HS-27A (cell line): ENCODE measurements at places on chromosomes 6 and 20.

DNA sequence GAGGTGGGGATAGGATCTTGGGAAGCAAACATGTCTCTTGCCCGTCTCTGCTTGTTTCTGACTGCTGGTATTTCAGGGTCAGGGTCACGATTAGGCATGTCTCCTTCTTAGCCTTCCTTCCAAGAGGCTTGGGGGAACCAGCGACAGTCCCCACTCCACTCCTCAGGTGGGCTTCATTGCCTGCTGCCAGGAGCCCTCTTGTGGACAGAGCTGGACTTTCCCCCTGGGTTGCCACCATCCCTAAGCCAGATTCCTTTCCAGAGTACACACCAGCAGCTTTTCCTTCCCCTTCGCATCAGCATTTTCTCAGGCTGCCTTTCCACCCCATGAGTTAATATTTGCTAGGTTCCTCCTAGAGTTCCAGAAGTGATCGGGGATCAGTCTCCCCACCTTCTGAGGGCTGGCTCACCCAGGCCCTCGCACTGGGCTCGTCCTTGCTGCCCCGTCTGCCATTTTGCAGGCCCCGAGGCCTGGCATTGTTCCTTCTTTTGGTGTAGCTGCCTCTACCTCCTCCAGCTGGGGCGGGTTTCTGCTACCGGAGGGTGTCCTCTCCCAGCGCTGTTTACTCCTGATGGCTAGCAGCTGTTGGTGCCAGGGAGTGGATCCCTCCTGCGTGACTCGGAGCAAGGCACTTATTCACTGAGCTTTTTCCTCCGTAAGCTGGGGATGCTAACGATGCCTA, 8.8 kb upstream of the C20orf144 start:
- DNase-seq, result no peak

DNA sequence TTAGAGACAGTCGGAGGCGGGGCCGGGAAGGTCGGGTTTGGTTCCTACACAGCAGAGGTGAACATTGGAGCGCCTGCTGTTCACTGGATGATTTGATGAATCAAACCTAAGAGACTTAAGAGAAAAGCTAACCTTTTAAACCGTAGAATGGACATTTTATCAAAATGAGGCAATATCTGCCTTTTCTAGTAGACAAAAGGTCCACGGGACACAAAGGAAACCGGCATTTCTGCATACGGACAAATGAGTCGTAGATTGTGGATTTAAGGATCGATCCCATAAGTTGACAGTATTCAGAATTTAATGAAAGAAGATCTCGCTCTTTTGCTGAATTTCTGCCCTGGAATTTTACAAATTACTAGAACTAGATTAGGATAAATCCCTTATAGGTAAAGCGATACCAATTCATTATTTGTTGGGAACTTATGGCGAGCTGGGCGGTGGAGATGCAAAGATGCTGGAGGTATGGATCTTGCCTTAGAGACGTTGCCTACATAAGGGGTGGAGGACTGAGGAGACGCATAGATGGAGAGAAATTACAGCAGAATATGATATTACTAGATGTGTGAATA, 400 bp downstream of the PAK1IP1 start:
- DNase-seq, result no peak

- no peak for DNase-seq
Measured at GRCh38 chr6:40719671-40720374, 132.7 kb upstream of the LRFN2 start.

DNA sequence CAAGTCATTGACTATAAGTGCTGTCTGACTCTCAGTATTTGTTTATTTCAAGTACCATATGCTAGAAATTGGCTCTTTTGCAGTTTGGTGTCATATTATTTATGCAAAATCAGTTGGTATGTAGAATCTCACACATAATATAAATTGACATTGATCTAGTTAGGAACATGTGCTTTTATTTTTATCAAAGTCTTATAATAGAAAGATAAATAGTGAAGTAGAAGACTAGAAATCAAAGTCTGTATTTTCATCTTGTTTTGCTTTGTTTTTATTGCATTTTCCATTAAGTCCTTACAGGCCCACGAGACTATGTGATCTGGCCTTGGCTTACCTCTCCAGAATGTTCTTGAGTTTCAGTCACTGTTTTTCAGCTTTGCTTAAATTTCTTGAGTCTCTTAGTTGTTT, 300.3 kb downstream of the LAMA2 start:
- no peak for DNase-seq

DNA sequence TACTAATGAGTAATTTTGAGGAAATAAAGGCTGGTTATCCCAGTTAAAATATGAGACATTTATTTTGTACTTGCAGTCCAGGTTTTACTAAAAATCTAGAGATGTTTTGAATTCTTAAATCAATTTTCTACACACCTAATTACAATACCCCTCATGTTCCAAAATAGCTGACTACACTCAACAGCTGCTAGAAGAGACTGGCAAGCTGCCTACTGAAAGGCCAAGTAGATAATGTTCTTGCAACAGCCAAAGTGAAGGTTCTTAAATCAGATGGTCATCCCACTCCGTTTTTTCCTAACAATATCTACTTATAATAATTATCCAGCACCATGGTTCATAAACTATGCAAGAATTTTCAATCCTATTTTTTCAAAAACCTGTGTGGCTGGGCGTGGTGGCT, 69.0 kb downstream of the DTNBP1 start:
- DNase-seq, result no peak

DNA sequence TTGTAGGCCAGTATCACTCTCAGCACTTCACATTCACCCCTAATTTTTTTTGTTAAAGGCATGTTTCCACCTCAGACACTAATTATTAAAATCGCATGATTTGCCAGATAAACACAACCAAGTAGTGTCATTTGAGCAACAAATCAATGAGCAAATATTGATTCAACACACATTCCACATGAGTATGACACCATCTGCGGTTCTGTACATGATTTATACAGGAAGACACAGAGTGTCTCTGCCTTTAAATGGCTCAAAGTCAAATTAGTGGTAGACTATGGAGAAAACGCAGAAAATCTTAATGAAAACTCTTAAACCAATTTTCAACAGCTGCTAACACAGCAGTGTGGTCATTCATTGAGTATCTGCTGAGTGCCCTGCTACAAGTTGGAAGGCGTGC, 300.2 kb downstream of the SOX4 start:
- DNase-seq, result no peak

GRCh38 chr6:27605401-27606342, 132.8 kb upstream of the ZNF184 start:
- DNase-seq, result peak; percentile 85

DNA sequence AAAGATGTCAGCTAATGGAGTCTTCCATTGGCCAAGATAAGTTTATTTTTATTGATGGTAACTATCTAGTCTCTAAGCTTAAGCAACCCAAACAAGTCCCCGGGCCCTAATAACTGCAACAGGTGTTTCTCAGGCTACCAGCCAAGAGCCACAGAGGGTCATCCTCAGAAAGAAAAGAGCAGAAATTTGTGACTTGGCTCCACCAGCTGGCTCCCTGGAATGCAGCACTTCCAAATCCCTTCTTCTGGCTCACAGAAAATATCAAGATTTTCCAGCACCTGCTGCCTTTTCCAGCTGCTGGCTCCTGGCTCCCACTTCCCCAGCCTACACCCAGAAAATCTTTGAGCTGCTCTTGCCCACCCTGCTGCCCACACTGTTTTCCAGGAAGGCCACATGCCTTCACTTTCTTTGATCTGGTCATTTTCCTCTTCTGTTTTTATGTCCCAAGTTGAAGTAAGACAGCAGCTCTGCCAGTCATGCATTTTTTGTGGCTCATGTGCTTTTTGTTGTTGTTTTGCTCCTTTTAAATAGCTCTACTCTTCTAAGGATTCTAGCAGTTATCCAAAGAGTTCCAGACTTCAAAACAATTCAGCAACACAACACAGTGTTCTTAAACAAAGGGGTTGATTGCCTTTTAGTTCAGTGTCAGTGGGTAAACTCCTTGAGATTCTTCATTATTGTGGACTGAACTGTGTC, 151.0 kb upstream of the SMLR1 start:
- no peak for DNase-seq

- DNase-seq, result no peak
Measured at GRCh38 chr6:44671333-44671732, 283.8 kb downstream of the CDC5L start.

DNA sequence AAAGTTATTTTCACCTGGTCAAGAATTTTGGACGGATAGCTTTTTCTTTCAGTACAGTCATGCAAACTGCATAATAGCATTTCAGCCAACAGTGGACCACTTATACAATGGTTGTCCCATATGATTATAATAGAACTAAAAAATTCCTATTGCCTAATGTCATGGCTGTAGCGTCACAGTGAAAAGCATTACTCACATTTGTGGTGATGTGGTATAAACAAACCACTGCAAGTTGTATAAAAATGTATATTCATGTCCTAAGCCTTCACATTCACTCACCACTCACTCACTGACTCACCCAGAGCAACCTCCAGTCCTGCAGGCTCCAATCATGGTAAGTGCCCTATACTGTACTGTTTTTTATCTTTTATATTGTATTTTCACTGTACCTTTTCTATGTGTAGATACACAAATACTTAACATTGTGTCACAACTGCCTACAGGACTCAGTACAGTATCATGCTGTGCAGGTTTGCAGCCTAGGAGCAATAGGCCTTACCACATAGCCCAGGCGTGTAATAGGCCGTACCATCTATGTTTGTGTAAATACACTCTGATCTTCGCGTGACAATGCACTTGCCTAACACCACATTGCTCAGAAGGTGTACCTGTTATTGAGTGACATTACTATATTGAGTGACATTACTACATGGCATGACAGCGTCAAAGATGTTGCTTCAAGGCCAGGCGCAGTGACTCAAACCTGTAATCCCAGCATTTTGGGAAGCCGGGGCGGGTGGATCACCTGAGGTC, 17.9 kb downstream of the ABHD12 start:
- peak; percentile 94 for DNase-seq
